ENCODE measurements at places on chromosomes 1 and 21.

GRCh38 chr1:173666646-173667045, 3.0 kb downstream of the ANKRD45 start:
- DNase-seq, result no peak

- no peak for DNase-seq
Measured at GRCh38 chr1:78511334-78511733, 20.6 kb downstream of the PTGFR start.

- no peak for DNase-seq
Measured at GRCh38 chr1:26574719-26575251, 45.2 kb downstream of the RPS6KA1 start.

GRCh38 chr21:30769724-30770431, 14.7 kb upstream of the KRTAP21-1 start:
- DNase-seq, result no peak

GRCh38 chr1:11753555-11754208, 8.3 kb upstream of the C1orf167 start:
- DNase-seq, result no peak

- DNase-seq, result no peak
Measured at GRCh38 chr1:70583522-70583921, 172.5 kb downstream of the CTH start.

DNA sequence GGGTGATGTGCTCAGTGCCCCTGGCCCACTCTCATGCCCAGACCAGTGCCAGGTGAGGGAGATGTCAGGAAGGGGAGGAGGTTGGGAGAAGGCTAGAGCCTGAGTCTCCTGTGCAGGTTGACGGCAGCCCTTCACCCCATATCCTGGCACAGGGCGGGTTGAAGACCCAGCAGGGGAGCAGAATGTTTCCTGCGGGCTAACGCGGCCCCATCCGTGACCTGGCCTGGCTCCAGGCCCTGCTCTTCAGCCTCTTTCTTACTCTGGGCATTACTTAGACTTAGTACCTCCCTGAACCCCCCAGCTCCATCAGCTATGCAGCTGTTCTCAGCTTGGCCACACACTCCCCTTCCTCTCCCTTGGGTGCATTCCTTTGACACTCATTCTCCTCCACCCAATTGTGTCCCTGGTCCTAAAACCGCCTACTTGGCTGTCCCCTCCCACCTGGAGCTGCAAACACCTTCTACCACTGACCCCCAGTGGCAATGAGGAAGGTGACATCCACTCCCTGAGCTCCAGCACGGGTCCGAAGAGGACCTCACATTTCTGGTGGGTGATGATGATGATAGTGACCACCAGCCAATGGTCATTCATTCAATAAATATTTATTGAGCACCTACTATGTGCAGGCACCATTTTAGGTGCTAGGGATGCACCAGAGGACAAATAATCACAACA, 179.0 kb downstream of the PTPRU start:
- no peak for DNase-seq

- DNase-seq, result no peak
Measured at GRCh38 chr1:204307334-204307883, 52.3 kb downstream of the PLEKHA6 start.

Measured in NCI-H1417 treated with DMSO at 0.1 percent for 48 hours (cell line).